Calu3 (cell line): ENCODE measurements at places on chromosomes 16 and 17. TPM values are rescaled to one million over a fixed set of nuclear protein-coding genes. Genes with fewer than 3 reads are reported as not detected.

CLEC10A gene
- total RNA-seq: not detected in 2 replicates

DNA sequence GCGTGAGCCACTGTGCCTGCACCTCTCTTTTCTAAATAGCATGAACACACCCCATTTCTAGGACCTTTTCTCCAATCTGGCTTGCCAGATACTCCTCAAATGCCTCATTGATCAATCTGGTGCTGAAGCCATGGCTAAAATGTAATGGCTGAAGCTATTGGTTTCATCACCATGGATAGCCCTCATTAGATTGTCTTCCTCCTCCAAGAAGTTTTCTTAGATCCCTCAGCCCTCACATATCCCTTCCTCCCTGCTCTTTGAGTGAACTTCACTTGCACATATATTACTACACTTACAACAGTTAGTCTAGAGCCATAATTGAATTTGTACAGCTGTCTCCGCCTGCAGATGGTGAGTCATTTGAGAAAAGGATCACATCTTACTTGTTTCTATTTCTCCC, 77.9 kb upstream of the TOX3 start:
- H3K27me3 ChIP-seq: no peaks in the 10 kb centered on the region
- H3K36me3 ChIP-seq: no peaks in the 10 kb centered on the region
- no peak for DNase-seq
- H3K4me1 ChIP-seq: no peaks in the 10 kb centered on the region
- no peak overlapping the region for H3K4me3 ChIP-seq

GRCh38 chr17:881778-882177, 97.8 kb downstream of the NXN start:
- H3K4me3 ChIP-seq: no peak overlapping the region
- DNase-seq: no peak
- no peak overlapping the region for H3K27ac ChIP-seq
- no peaks in the 10 kb centered on the region for H3K36me3 ChIP-seq

GRCh38 chr16:68776821-68777485, 39.9 kb downstream of the CDH1 start:
- peaks cover 26% of the 10 kb centered on the region for H3K4me1 ChIP-seq
- H3K36me3 ChIP-seq: peaks cover 38% of the 10 kb centered on the region
- no peak for DNase-seq
- no peak overlapping the region for H3K27ac ChIP-seq

GRCh38 chr17:7403043-7403726, 712 bp downstream of the TMEM256 start:
- peaks cover 39% of the 10 kb centered on the region for H3K36me3 ChIP-seq
- H3K4me3 ChIP-seq: peak overlapping the region; percentile 76
- H3K27me3 ChIP-seq: peaks cover 17% of the 10 kb centered on the region
- DNase-seq: no peak
- H3K4me1 ChIP-seq: peaks cover 9% of the 10 kb centered on the region

- no peaks in the 10 kb centered on the region for H3K27me3 ChIP-seq
- H3K4me1 ChIP-seq: peaks cover 19% of the 10 kb centered on the region
- H3K36me3 ChIP-seq: no peaks in the 10 kb centered on the region
- H3K4me3 ChIP-seq: no peak overlapping the region
- DNase-seq: no peak
Measured at GRCh38 chr17:52181782-52182181, 23.3 kb upstream of the CA10 start.
